Kidney epithelial cell (primary cell): ENCODE measurements at places on chromosomes 1 and 21. TPM values are rescaled to one million over a fixed set of nuclear protein-coding genes. Genes with fewer than 3 reads are reported as not detected.

GRCh38 chr1:159132271-159132881, 39.0 kb upstream of the CADM3 start:
- no peak for DNase-seq

TMEM82 gene
- total RNA-seq, result not detected in 2 replicates

MX1 gene
- 40.8 and 48.7 TPM in 2 replicates for total RNA-seq

DNA sequence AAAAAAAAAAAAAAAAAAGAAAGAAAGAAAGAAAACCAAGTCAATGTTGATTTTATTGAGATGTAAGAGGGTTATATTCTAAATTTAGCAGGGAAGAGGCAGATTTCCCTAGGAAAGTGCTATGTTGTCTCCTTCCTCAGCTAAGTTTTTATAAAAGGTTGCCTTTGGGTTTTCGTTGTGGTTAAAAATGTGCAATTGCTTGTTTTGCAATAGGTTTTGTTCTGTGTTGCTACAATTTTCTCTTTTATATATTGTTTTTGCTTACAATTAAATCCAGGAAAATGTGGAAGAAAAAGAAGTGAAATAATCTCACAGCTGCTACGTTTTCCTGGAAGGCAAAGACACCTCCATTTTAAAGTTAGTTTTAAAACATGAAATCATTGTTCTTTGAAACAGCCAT, 136.7 kb upstream of the C1orf105 start:
- no peak for DNase-seq

DNA sequence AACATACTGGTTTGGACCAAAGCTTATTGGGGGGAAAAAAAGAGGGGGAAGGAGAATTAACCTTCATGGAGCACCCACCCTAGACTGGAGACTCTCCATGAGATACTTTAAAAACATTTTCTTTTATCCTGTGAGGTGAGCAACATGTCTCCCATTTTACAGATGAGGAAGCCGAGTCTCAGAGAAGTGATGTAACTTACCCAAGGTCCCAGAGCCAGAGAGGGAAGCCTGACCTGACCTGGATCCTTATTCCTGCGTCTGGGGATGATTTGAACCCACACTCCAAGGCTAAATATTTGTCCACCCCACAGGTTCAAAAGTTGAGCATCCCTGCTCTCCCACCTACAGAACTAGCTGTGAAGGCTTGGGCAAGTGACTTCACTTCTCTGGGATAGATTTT, 137.9 kb upstream of the JUN start:
- no peak for DNase-seq

DNA sequence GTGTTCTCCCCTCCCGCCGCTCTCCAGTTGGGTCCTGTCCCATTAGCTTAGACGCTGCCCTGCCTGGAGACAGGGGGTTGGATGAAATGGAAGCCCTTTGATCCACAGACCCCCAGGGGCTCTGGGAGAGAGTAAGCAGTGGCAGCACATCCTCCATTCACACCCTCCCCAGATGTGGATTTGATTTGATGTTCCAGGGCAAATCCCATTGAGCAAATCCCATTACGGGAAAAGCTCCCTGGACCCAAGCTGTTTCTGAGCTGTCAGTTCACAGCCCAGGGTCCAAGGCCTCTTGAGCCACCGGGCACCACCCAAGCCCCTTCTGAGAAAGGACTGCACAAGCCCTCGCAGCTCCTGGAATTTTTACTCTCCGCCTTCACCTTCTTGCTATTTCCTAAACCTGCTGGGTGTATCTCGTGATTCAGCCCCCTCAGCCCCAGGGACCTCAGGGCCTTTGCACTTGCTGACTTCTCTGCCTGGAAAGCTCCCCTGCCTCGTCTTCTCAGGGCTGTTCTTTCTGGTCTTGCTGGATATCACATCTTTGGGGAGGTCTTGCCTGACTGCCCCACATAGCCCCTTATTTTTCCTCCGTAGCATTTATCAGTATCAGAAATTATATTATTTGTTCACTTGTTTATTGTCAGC, 101.1 kb downstream of the PAX7 start:
- DNase-seq, result no peak
